GM13977 (cell line): ENCODE measurements at places on chromosomes 5 and 9.

- no peak for DNase-seq
These were observed 214.9 kb downstream of the KIAA0825 start for GRCh38 chr5:94403483-94403882.

DNA sequence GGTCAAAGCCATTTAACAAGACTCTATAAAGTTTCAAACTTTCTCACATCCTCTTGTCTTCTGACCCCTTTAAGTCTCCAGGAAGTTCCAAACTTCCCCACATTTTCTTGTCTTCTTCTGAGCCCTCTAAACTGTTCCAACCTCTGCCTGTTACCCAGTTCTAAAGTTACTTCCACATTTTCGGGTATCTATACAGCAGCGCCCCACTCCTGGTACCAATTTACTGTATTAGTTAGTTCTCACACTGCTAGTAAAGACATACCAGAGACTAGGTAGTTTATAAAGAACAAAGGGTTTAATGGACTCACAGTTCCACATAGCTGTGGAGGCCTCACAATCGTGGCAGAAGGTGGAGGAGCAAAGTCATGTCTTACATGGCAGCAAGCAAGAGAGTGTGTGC is 23.3 kb upstream of the PRLR start:
- no peak for DNase-seq

GRCh38 chr5:4142842-4143241 is 547.2 kb downstream of the IRX1 start:
- DNase-seq = no peak

DNA sequence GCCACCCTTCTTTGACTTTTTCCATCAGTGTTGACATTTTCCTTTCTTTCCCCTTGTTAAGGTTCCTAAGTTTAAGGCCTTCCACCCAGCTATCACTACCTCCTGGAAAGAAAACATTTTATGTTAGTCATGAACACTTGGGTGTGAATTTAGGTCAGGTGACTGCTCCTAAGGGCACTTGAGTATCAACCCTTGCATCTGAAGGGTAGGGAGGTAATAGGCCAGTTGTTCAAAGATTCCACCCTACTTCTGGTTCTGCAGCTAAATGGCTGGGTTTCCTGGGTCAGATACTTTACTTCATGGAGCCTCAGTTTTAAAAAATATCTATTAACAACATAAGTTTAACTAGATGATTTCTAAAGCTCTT is 49.1 kb upstream of the OSMR start:
- DNase-seq = no peak

DNA sequence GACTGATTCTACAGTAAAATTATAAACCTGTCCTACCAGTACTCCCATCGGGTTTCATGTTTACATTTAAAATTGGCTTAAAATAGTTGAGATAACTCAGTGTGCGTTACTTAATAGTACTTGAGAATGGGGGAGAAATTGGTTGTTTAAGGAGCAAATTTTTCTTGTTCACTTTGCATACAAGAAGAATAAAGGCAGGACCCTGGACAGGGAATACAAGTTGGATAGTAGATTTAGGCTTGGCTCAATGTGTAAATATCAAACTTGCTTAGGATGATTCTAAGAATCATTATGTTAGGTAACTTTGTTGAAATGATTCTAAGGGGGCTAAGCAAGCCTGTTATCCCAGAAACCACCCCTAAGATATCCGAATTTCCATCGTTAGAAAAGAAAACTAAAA is 448.4 kb upstream of the TLE4 start:
- no peak for DNase-seq

GRCh38 chr9:133518706-133519449 is 5.9 kb downstream of the MYMK start:
- no peak for DNase-seq

DNA sequence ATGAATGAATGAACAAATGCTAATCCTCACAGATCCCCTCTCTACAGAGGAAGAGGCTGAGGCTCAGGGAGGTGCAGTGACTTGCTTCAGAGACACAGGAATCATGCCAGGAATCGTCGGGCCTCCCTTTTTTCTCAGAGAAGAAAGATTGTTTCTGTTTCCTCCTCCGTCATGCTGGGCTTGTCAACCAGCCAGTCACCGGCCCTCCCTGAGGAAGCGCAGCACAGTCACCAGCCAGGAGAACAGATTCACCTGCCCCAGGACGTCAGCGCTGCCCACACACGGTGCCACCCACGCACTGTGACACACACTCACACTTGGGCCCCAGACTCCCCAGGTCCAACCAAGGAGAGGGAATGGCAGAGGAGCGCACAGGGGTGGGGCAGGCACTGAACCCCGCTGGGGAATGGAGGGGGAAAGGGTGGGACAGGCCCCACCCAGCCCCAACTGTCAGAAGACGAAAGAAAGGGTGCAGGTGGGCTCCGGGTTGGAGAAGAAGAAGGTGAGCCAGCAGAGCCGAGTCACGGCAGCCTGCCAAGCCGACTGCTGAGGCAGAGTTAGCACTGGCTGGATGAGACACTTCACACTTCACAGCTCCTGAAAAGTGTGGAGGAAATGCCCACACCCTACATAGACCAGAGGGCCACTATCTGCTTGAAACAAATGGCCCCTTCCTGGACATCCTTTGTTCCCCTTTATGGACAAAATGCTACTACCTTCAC is 13.8 kb upstream of the ERGIC1 start:
- no peak for DNase-seq

- DNase-seq = no peak
These were observed 44.8 kb downstream of the MEGF10 start for GRCh38 chr5:127335381-127335780.

GRCh38 chr5:33367416-33367815 is 73.3 kb upstream of the TARS1 start:
- no peak for DNase-seq

DNA sequence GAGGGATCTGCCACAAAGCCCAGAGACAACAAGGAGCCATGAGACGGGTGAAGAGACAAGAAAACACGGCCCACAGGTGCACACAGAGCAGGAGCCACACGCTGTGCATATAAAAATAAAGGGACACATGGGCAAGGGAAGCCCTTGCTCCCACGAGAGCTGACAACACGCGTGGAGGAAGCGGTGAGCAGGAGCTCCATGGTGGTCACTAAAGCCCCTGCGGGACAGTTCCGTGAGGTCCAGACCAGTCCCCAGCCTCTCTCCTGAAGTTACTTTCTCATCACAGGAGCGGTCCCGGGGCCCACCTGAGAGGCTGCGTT is 90.7 kb downstream of the CAMSAP1 start:
- DNase-seq = no peak
